Aortic smooth muscle cell (primary cell): ENCODE measurements at places on chromosomes 12 and 14. TPM values are rescaled to one million over a fixed set of nuclear protein-coding genes. Genes with fewer than 3 reads are reported as not detected.

The CLEC4D gene
- total RNA-seq: not detected in 2 replicates

The KRT5 gene
- 0.44 and 0.53 TPM in 2 replicates for total RNA-seq

The PZP gene
- total RNA-seq: under 0.01 TPM in 1 of 2 replicates, not detected in the other

The DUSP16 gene
- total RNA-seq: 6.6 and 7.8 TPM in 2 replicates

The HPD gene
- 4.7 and 19.3 TPM in 2 replicates for total RNA-seq

The GALNT8 gene
- total RNA-seq: under 0.01 TPM in 1 of 2 replicates, not detected in the other

The SIX6 gene
- total RNA-seq: not detected in 2 replicates

The KLRD1 gene
- 0.06 and 0.13 TPM in 2 replicates for total RNA-seq
